ENCODE measurements at places on chromosomes 7 and 10. TPM values are rescaled to one million over a fixed set of nuclear protein-coding genes. Genes with fewer than 3 reads are reported as not detected.

ZNF365 gene
- total RNA-seq: 0.32 TPM

CHST15 gene
- total RNA-seq: 0.43 TPM

TEX36 gene
- not detected for total RNA-seq

- DNase-seq: no peak
Measured at GRCh38 chr7:18499407-18500177, 4.0 kb downstream of the HDAC9 start.

DNA sequence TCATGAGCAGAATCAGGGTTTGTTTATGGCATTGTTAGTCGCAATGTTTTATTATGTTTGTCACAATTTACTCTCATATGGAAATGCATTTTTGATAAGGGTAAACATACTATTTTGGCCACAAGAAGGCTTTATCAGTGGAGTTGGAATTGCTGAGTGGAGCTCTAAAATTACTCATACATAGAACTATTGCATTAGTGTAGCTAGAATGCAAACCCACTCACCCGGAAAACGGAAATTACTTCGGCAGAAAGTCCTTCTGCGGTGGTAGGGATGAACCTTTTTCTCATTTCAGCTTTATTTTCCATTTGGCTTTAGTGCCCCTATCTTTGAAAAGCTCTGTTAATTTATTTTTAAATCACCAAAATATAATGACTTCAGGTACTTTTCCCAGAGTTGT, 42.8 kb upstream of the NPY start:
- no peak for DNase-seq

DNA sequence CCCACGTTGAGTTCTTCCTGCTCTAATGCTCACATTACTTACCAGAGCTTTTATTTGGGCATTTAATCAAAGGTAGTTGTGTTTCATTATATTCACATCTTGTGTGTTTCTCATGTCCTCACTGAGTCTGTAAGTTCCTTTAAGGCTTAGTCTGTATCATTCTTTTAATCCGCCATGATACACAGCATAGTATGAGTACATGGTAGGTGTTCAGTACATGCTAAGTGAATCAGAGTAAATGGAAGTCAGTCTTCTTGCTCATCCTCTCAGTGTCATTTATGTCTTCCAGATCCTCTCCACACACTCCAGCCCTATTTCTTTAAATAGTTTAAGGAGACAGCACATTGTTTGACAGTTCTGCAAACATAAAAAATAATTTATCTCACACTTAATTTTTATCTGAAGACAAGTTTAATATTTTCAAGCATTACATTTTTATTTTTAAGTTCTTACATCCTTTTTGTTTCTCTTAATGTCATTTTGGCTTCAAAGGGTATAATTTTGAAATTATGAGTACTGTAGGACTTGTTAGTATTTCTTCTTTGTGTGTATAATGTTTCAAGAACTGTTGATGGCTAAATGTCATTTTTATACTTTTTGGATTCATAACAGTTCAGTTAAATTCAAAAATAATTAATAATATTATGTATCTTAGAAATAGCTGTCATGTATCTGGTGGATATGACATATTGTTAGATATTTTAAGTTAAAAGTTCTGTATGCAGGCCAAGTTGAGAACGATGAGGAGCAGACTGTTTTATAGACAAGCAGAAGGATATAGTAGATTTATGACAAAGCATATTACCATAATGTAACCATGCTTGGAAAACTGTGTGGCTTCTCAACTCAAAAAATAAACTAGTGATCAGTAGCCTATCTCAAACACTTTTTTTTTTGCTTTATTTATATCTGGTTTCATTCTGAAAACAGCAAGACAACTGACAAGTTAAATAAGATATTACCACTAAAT, 342.7 kb downstream of the LRMDA start:
- DNase-seq: no peak

GRCh38 chr10:72948762-72949161, 5.8 kb downstream of the PLA2G12B start:
- DNase-seq: no peak

- DNase-seq: no peak
Measured at GRCh38 chr7:113331155-113331898, 213.0 kb upstream of the SMIM30 start.
